HFF-Myc (cell line): ENCODE measurements at places on chromosomes 6 and 20.

- DNase-seq: no peak
These were observed 54.9 kb upstream of the GPR31 start for GRCh38 chr6:167212713-167213005.

DNA sequence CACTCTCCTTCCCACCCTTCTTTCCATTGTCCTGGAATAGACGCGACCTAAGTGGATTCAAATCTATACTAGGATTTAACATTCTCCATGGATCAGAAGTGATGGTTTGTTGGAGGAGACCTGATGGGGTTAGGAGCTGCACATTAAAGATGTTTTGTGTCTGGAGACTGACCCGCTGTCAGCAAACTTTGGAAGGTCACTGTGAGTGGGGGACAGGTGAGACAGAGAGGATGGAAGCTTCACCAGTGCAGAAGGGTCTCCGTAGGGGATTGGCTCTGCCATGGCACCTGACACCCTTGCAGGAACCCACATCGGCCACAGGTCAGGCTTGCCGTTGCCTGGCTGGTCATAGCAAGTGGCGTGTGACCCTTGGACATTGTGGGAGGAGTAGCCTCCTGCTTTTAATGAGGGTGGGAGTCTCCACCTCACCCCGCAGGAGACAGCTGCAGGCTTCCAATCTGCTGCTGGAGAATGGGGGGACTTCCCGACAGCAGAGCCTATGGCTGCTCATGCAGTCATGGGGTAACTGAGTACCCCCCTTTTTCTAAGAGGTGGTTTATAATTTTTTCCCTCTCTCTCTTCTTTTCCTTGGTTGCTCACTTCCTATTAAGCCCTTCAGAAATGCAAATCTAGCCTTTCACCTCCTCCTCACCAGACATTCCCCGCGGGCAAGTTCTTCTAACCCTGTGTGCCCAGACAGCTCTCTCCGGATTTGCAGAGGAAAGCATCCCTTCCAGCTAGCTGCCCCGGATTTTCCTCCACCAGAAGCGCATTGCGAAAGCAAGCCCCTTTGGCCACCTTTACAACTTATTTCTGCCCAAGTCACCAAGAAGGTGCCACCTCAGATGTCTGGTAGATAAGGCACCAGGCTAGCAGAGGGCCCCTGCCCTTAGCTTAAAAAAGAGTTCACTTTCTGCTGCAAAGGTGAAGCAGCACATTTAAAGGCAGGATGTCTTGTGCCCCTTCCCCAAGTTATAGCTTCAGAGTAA is 53.5 kb downstream of the DACT2 start:
- DNase-seq: no peak

DNA sequence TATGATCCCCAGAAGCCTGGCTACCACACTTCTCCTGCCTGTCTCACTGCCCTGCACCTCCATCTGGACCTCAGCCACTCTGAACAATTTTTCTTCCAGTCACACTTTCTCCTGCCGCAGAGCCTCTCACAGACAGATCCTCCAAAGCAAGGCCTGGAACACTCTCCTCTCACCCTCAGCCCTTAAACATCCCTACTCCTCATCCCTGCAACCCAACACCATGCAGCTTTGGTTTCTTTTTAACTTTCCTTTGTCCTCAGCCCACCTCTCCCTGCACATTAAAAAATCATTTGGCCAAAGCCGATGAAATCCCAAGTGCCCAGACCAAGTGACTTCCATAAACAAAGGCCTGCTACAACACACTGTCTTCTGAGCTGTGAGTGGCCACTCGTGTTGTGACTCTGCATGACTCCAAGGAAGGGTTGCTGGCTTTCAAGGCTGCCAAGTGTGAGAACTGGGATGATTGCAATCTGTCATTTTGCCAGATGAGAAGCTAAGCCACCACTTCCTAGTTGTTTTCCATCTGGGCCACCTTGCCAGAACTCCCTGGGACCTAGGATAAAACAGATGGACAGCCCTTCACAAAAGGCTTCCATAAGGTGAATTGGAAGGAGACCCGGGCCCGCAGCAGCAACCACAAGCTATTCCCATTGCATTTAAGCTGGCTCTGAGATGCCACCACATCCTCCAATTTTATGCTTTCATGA is 144.4 kb upstream of the SSTR4 start:
- DNase-seq: no peak

DNA sequence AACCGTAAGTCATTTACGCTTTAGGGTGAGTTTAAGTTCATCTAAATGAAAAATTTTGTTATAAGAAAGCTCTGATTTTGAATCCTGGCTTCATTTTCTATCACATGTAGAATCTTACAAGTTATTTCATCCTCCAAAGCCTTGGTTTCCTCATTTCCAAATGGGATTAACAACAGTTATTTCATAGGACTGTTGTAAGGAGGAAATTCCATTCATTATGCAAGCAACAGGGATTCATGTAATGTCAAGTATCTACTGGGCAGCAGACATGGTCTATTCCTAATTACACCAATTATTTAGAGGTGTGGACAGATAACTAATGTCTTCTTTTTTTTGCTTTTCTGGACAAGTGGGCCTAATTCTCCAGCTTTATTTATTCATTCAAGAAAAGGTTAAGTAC is 154.0 kb downstream of the PDSS2 start:
- DNase-seq: no peak

- DNase-seq: no peak
These were observed 89.9 kb downstream of the GPX5 start for GRCh38 chr6:28615616-28615954.

GRCh38 chr6:143061597-143062385 is 1.1 kb downstream of the AIG1 start:
- no peak for DNase-seq

DNA sequence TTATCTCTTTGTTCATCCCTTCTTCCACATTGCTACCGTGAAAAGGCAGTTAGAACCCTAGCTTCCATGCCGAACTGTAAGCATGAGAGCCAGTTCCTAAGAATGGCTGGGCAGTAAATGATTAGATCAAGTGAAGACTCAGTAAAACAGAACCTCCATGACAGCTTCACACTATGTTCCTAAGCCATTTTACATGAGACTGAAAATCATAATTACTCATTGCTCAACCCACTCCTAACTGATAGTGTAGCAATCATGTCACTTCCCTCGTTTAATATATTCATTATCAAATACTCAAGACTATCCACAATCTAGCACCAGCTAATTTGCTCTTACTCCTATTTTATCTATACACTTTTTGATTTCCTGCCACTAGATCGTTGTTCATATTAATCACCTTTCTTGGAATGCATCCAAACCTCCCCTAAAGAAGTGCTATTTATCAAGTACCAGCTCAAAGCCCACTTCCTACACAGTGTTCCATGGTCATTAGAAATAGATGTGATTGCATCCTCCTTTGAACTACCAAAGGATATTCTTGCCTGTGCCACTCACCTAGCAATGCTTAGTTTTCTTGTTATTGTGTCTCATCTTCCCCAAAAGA is 6.0 kb downstream of the TMEM30A start:
- no peak for DNase-seq
